ENCODE measurements at places on chromosomes 6 and 20.

GRCh38 chr6:124479991-124480430 is 482.2 kb upstream of the RNF217 start:
- DNase-seq, result no peak

DNA sequence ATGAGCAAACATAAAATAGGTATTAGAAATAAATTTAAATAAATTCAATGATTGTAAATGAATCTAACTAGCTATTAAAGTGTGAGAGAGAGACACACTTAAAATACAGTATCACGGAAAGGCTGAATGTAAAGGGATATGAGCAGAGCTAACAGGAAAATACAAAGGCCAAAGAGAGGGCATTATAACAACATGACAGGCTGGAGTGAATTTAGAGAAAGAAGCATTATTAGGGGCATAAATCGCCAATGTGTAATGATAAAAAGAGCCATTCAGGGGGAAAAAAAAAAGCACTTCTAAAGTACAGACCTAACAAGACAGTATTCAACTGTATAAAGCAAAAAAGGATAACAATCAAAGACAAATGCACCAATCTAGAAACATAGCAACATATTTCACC is 28.1 kb downstream of the DACT2 start:
- DNase-seq, result no peak

DNA sequence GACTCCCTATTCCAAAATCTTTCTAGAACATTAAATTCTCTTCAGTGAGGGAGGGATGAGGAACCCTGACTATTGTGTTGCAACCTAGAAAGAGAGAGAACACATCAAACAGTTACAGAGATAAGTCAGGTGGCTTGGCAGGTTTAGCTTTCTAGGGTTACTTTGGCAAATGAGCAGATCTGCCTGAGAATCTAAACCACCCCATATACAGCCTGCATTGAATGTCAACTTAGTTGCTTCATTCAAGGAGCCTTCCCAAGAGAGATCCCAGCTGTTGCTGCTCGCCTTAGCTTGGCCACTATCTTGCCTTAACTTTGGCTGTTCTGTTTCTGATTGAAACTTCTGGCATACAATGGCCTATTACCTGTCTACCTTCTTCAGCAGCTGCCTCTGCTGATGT is 74.7 kb upstream of the TCF21 start:
- no peak for DNase-seq

GRCh38 chr6:109056661-109057060 is 38.0 kb downstream of the SESN1 start:
- DNase-seq, result no peak

DNA sequence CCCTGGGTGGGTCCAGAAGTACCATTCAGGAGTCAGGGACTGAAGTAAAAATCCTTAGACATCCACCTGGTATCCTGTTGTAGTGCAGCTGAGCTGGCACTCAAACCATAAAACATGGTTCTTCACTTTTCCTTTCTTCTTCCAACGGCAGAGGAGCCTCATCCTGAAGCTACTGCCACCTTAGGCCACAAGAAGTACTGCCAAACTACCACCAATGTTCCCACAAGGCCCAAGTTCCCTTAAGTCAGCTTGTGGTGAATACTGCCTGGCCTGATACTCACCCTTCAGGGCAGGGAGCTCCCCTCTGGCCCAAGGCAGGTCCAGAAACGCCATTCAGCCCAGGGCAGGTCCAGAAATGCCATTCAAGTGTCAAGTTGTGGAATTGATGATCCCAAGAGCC is 1053.4 kb upstream of the CITED2 start:
- DNase-seq, result no peak

DNA sequence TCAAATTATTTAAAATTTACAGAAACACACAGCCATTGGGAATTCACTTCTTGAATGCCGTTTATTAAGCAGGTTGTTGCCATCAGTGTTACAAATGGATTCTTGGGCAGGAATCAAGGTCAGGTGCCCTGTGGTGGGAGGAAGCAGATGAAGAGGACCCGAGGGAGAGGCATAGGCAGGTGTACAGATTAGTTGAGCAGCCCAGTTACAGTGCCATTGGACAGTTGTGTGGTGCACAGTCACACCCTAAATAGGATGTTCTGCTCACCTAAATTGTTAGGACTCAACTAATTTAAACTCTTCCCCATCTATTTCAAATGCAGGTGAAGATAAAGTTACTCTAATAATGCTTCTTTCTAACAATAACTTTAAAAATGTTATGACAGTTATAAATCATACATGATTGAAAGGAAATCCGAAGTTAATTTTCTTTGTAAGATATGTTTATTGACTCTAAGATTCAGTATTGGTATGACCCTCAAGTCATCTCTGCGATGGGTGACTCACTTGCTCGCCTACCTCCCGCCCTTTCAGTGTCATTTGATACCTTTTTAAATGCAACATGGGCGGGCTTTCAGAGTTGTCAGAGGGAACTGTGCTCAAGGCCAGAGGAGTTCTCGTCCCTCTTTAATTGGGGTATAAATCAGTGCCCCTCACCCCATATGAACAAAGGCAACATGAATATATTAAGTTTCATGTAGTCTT is 35.1 kb downstream of the DSE start:
- DNase-seq, result no peak

- DNase-seq, result no peak
These were observed 10.3 kb upstream of the ID1 start for GRCh38 chr20:31594558-31595379.
